NCI-H187 (cell line): ENCODE measurements at places on chromosomes 6 and 20.

DNA sequence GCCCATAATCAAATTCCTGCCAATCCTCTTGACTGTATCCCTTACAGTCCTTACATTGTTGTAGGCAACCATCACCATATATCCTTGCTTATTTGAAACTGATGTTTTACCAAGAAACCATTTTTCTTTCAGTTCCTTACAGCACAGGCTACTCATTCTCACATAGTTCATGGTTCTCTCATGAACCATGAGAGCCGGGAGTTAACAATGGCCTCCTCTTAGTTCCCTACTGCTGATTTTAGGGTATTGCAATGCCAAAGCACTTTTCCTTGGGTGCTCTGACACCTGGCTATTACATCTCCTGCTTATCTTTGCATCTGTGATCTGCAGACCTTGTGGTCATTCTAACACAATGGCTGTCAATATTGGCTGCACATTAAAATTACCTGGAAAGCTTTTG, 133.4 kb downstream of the MYB start:
- no peak for DNase-seq

- DNase-seq: no peak
Measured at GRCh38 chr6:10687582-10687981, 6.8 kb downstream of the C6orf52 start.

GRCh38 chr20:56835829-56836550, 206.9 kb downstream of the TFAP2C start:
- no peak for DNase-seq

DNA sequence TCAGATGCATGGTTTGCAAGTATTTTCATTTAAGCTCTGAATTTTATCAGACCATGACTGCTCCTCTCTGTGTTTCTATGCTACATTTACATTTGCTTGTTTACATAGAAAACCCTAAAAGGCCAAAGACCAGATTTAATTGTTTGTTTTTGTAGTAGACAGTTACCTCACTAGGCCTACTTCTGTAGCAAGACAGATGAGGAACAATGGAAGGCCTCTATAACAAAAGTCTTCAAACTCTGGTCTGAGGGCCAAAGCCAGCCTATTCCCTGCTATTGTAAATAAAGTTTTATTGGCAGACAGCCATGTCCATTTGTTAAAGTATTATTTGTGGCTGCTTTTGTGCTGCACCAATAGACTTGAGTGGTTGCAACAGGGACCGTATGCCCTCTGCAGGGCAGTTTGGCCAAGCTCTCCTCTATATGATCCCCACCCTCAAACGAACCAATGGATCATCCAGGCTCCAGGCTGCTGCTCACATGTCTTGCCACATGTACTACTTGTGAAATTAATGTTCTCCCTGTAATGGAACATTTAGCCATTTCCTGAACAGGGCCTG, 182.0 kb downstream of the DOK5 start:
- DNase-seq: no peak

DNA sequence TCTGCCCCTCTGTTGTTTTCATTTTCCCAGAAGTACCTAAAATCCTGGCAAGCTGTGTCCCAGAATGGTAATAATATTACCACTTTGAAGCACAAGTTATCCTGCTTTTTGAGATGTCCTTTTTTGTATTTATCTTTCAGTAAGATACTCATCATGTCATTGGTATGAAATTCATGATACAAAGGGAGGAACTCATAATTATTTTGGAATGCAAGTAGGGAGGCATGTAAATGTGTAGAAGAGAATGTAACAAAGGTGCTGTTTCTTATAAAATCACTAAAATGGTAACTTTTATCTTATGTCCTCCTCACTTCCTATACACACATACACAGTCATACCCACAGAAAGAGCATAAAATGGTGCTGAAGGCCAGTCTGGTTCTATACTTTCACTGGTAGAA, 109.9 kb downstream of the CD2AP start:
- no peak for DNase-seq

- no peak for DNase-seq
Measured at GRCh38 chr6:2111162-2111677, 134.2 kb downstream of the GMDS start.

DNA sequence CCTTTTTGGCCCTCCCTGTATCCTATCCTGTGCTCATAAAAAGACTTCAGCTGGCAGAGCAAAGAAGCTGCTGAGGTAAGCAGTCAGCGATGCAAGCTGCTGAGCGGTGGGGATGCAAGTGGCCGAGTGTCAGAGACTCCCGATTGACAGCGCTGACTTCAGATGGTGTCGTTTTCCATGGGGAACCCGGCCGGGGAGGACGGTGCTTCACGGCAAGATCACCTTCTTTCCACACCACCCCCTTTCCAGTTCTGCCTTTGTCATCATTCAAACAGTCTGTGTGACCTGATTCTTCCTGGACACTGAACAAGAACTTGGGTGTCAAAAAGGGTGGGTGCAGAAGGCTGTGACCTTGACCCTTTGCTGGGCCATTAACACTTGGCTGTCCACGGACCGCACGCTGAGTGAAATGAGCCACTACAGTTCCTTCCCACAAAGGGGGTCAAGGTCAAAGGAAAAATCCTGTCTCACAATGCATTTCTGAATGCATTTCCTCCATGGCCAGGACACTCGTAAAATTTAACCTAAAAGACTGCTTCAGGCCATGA, 52.9 kb upstream of the UNC93A start:
- no peak for DNase-seq

DNA sequence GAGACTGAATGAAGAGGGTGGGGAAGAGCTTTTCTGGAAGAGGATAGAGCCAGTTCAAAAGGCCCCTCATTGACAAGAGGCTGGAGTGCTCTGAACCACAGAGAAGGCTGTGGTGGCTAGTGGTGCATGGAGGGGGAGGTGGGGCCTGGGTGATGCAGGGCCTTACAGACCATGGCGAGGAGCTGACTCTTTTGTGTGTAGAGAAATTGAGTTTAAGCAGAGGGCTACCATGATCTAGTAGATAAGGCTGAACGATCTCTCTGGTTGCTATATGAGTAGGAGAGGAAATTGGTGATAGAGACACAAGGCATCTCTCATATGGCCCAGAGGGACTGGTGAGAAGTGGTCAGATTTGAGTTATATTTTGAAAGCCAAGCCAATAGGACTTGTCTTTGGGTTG, 137.6 kb downstream of the UST start:
- DNase-seq: peak; percentile 37

GRCh38 chr6:127462376-127462775, 3.2 kb upstream of the KIAA0408 start:
- no peak for DNase-seq

- DNase-seq: no peak
Measured at GRCh38 chr6:41625442-41625841, 12.8 kb upstream of the MDFI start.

DNA sequence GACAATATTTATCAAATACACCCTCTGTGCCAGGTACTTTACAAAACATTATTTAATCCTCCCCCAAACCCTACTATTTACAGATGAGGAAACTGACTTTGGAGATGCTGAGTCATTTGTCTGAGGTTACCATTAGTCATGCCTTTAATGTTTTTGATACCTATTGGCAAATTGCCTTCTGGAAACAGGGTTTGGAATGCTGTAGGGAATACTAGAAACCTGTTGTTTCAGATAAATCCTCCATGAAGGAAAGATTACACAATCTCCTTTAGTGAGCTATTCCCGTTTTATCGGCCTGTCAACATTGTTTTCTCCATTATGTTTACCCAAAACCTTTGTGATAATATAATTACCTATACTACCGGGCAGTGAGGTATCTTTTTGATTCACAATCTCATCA, 93.6 kb upstream of the ADGRF1 start:
- no peak for DNase-seq

- no peak for DNase-seq
Measured at GRCh38 chr20:56903421-56903820, 274.3 kb downstream of the TFAP2C start.

GRCh38 chr6:132872923-132873322, 58.6 kb downstream of the RPS12 start:
- no peak for DNase-seq

DNA sequence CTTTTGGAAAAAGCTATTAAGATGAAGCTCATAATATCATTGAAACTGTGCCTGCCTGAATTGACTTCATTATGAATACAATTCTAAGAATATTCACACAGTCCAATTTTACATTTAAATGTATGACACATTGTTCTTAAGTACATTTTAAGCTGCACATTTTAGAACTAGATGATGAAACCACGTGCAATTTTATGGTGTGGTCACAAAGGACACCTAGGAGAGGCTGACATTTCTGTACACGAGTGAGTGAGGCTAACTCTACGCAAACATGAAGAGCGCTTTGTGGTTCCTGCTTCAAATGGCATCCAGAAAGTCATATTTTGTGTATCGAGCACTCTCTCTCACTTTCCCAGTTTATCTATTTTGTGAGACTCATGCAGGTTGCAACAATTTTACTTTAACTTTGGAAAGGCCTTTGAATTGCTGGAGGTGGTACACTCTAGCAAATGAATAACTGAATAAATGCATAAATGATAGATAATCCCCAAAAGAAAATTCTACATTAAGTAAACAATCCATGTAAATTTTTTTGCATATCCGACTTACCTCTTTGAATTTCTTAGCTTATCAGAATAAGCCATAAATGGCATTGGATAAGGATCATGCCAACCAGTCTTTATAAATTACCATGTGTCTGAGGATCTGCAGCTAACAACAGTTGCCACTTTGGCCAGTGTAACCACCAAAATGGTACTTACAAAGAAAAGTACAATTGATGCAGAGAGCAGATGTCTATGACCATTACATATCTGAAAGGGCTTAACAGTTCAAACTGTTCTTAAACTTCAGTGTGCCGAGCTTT, 97.3 kb downstream of the NRSN1 start:
- DNase-seq: no peak

DNA sequence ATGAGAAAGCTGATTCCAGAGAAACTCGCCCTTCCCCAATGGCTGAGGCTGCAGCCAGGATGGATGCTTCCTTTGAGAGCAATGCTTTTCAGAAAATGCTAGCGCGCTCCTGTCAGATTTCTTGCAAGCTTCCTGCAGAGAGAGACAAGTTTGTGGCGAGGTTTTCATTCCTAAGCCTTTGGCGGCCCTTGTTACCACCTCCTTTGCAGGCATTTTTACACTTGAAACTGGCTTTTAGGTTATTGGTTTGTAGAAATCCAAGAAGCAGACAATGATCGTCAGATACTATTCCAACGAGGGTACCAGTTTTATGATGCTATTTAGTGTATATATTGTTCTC, 1.1 kb downstream of the FNDC1 start:
- no peak for DNase-seq

- DNase-seq: no peak
Measured at GRCh38 chr6:142384519-142385254, 82.9 kb downstream of the ADGRG6 start.

DNA sequence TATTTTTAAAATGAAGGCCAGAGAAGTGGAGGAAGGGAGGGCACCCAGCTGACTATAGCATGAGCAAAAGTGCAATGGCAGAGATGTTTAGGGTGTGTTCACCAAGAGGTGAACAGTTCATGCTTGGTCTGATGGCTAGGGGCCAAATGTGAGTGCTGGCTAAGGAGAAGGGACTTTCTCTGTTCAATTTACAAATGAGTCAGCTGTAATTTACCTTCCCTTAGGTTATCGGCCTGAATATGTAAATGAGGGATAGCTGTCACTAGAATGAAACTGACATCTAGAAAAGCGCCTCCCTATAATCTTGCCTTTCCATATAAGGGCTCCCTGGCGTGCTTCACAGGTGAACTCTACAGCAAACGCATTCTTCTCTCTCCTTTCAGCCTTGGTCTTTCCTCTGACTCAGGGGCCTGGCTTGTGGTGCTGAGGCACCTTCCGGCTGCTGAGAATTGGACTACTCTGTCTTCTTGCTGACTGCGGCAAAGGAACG, 114.7 kb upstream of the BACH2 start:
- DNase-seq: no peak

DNA sequence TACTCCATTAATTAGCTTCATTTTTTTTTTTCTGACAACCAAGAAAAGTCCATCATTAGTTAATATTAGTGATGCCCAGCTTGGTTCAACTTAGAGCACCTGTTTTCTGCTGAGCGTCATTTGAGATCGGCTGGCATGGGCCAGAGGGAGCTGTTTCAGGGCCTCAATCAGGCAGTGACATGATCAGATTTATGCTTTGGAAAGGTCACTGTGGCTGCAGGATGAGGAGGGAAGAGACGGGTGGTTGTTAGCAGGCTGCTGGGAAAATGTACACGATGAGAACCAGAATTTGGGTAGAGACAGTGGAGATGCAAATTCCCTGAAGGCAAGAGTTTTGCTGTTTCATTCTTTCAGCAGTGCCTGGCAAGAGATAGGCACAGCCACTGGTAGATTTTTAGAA, 4.4 kb upstream of the STX16 start:
- DNase-seq: no peak

GRCh38 chr20:50819349-50819748, 24.5 kb downstream of the BCAS4 start:
- no peak for DNase-seq

- DNase-seq: no peak
Measured at GRCh38 chr6:155454008-155454407, 1.6 kb downstream of the NOX3 start.

DNA sequence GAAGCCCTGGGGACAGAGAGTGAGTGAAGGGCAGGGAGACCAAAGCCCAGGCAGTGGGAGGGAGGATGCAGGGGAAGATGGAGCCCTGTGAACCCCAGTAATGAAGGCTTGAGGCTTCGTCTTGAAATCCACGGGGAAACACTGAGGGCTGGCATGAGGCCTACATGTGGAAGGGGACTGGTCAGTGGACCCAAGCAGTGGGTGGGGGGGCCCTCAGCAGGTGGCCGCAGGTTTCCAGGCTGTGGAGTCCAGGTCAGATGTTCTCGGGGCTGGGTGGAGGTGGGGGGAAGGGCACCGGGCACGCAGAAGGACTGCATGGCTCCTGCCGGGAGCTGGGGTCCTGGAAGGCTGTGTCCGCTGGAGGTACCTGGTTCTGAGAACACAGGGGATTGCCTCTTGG, 2.7 kb upstream of the CD93 start:
- no peak for DNase-seq

- no peak for DNase-seq
Measured at GRCh38 chr20:24109537-24109936, 121.0 kb upstream of the GGTLC1 start.

DNA sequence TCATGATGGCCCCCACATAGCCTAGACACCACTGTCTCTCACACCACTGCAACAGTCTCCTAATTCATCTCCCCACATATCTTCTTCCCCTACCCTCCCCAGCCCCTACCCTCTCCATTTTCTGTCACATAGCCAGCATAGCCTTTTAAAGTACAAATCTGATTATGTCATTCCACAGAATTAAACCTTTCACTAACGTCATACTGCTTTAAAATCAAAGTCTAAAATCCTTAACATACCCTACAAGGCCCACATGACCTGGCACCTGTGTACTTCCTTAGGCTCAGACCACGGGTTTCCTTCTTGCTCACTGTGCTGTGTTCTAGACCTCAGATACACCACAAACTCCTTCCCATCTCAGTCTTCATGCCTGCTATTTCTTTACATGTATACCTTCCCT, 5.9 kb downstream of the OSTM1 start:
- DNase-seq: no peak

GRCh38 chr6:93784794-93785693, 365.7 kb upstream of the EPHA7 start:
- DNase-seq: no peak
